Bronchial epithelial cell (primary cell): ENCODE measurements at places on chromosomes 5 and 9. TPM values are rescaled to one million over a fixed set of nuclear protein-coding genes. Genes with fewer than 3 reads are reported as not detected.

The PFN3 gene
- total RNA-seq, result not detected in 2 replicates

The EQTN gene
- total RNA-seq, result not detected in 2 replicates

The SURF1 gene
- total RNA-seq, result 23.4 and 44.5 TPM in 2 replicates

The SHOC1 gene
- under 0.01 TPM in 2 replicates for total RNA-seq

The WDR38 gene
- total RNA-seq, result not detected in 2 replicates

The SLC46A2 gene
- total RNA-seq, result not detected in 2 replicates

The GABRG2 gene
- not detected in 2 replicates for total RNA-seq

The IL9 gene
- not detected in 2 replicates for total RNA-seq

The SLC6A7 gene
- total RNA-seq, result not detected in 2 replicates

The ZNF474 gene
- total RNA-seq, result 0.13 and 0.26 TPM in 2 replicates

The GMCL2 gene
- total RNA-seq, result not detected in 2 replicates

The ASS1 gene
- total RNA-seq, result 396 and 415 TPM in 2 replicates

The PARP8 gene
- 14.5 and 15.4 TPM in 2 replicates for total RNA-seq

The MTX3 gene
- total RNA-seq, result 17.3 and 22.1 TPM in 2 replicates

The CDH9 gene
- not detected in 2 replicates for total RNA-seq

The HSPB3 gene
- not detected in 2 replicates for total RNA-seq
